ENCODE measurements at places on chromosomes 1 and 21. TPM values are rescaled to one million over a fixed set of nuclear protein-coding genes. Genes with fewer than 3 reads are reported as not detected.

DNA sequence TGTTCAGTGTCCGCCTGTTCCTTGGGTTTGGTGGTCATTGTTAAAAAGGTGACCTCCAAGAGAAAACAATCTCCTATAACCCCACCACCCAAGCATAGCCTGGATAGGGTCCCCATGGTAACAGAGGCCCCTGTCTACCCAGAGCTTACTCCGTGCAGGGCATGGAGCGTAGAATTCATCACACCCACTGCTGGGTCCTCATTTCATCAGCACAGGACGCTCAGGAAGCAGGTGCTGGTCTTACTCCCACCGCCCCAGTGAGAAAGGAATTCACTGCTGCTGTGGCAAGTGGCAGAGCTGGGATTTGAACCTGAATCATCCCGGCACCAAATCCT lies 37.0 kb downstream of the ARHGEF10L start:
- no peaks in the 10 kb centered on the region for H3K36me3 ChIP-seq
- DNase-seq = no peak
- H3K4me1 ChIP-seq = peaks cover 59% of the 10 kb centered on the region
- no peak overlapping the region for H3K4me3 ChIP-seq
- peak overlapping the region; percentile 66 for H3K27ac ChIP-seq
- no peaks in the 10 kb centered on the region for H3K27me3 ChIP-seq

Gene KRTAP12-4
- not detected for total RNA-seq

DNA sequence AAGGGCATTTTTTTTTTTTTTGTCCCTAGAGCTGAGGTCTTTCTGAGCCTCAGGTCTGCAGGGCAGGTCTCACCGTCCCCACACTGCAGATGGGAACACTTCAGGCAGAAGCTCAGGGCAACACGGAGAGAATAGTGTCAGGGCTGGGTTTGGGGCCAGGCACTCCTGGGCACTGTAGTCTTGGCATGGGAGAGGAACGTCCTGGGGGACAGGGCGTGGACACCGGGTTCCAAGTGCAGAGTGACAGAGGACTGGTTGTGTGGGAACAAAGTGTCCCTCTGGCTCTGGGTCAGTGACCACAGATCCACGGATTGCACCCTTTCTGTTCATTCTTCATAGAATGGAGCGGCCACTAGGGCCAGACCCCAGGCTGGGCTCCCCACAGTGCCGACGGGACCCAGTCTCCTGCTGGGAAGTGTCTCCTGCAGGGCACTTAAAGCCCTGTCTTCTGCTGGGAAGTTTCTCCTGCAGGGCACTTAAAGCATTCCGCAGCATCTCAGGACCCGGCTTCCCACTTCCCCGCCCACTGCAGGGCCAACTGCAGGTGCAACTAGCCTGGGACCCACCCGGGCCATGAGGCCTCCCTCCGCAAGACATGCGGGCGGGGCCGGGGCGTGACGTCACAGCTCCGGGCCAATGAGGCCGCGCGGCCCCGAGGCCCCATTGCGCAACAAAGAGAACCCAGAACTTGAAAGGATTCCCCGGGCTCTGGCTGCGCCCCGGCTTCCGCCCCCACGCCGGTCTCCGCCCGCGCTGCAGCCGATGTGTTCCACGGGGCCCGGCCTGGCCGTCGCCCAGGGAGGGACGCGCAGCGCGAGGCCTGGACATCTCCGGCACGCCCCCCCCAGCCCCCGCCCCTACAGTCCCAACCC lies 1.2 kb downstream of the GPR153 start:
- H3K36me3 ChIP-seq = no peaks in the 10 kb centered on the region
- H3K4me3 ChIP-seq = peak overlapping the region; percentile 19
- no peaks in the 10 kb centered on the region for H3K27me3 ChIP-seq
- DNase-seq = peak; percentile 67
- H3K27ac ChIP-seq = no peak overlapping the region

Gene SV2A
- 2.1 TPM for total RNA-seq

Gene TMPRSS2
- 45.7 TPM for total RNA-seq

- no peaks in the 10 kb centered on the region for H3K36me3 ChIP-seq
- peaks cover 32% of the 10 kb centered on the region for H3K4me1 ChIP-seq
- peak; percentile 48 for DNase-seq
- H3K27me3 ChIP-seq = no peaks in the 10 kb centered on the region
- H3K27ac ChIP-seq = peak overlapping the region; percentile 90
These were observed 111.1 kb upstream of the COA6 start for GRCh38 chr1:234262007-234262753.

GRCh38 chr1:212037900-212038299 lies 2.4 kb downstream of the DTL start:
- peaks cover 23% of the 10 kb centered on the region for H3K4me1 ChIP-seq
- no peak overlapping the region for H3K27ac ChIP-seq
- no peaks in the 10 kb centered on the region for H3K27me3 ChIP-seq
- DNase-seq = no peak
